Thyroid gland (tissue), 4 donors: ENCODE measurements at places on chromosomes 2 and 18. TPM values are rescaled to one million over a fixed set of nuclear protein-coding genes. Genes with fewer than 3 reads are reported as not detected.

Gene TMEM37
- 49.0 TPM for total RNA-seq

Gene SLC5A7
- 0.78 TPM for total RNA-seq

Gene LRRC30
- total RNA-seq, result not detected

Gene PPM1G
- total RNA-seq, result 75.2 TPM

Gene FRZB
- total RNA-seq, result 6.0 TPM

Gene HAAO
- total RNA-seq, result 3.6 TPM

Gene ACTG2
- total RNA-seq, result 24.4 TPM

Gene GPR75
- total RNA-seq, result 3.7 TPM

Gene CDH7
- not detected for total RNA-seq

Gene TTC32
- 12.4 TPM for total RNA-seq

Gene VSNL1
- not detected for total RNA-seq

Gene CIB4
- 0.45 TPM for total RNA-seq

Gene TGFA
- 20.3 TPM for total RNA-seq

Gene C2orf80
- not detected for total RNA-seq

Gene ABHD3
- total RNA-seq, result 17.6 TPM

Gene ATAD2B
- total RNA-seq, result 49.3 TPM

Gene MEIS1
- 6.8 TPM for total RNA-seq

Gene WNT10A
- 0.20 TPM for total RNA-seq

Gene ELOA2
- total RNA-seq, result not detected

Gene SPEG
- total RNA-seq, result 3.5 TPM

Gene CIDEA
- total RNA-seq, result not detected

Gene SERPINB3
- total RNA-seq, result not detected

Gene CNTNAP5
- total RNA-seq, result not detected

Gene CAPN10
- total RNA-seq, result 22.3 TPM

Gene SCN3A
- total RNA-seq, result 5.0 TPM

Gene PAIP2B
- 13.2 TPM for total RNA-seq

Gene ARMC9
- 30.7 TPM for total RNA-seq

Gene EML6
- total RNA-seq, result 5.6 TPM
